Sigmoid colon (tissue), 7 donors: ENCODE measurements at places on chromosomes 5 and 9. TPM values are rescaled to one million over a fixed set of nuclear protein-coding genes. Genes with fewer than 3 reads are reported as not detected.

The NRARP gene
- total RNA-seq: not detected

The ENTPD8 gene
- not detected for total RNA-seq

GRCh38 chr9:121768416-121769015, 117.1 kb downstream of the DAB2IP start:
- peaks cover 92% of the 10 kb centered on the region for H3K36me3 ChIP-seq
- no peak overlapping the region for H3K4me3 ChIP-seq
- no peak overlapping the region for H3K27ac ChIP-seq

- H3K36me3 ChIP-seq: peaks cover 5% of the 10 kb centered on the region
- no peak for DNase-seq
- H3K4me3 ChIP-seq: peak overlapping the region; percentile 90
- peak overlapping the region; percentile 98 for H3K27ac ChIP-seq
- H3K27me3 ChIP-seq: no peaks in the 10 kb centered on the region
Measured at GRCh38 chr5:68215898-68216244, 315 bp downstream of the PIK3R1 start.

GRCh38 chr9:126750941-126751725, 53.7 kb upstream of the ZBTB43 start:
- no peak overlapping the region for H3K4me3 ChIP-seq
- H3K4me1 ChIP-seq: no peaks in the 10 kb centered on the region
- no peaks in the 10 kb centered on the region for H3K36me3 ChIP-seq
